ENCODE measurements at places on chromosomes 13 and 19. TPM values are rescaled to one million over a fixed set of nuclear protein-coding genes. Genes with fewer than 3 reads are reported as not detected.

JAK3 gene
- total RNA-seq: 2.1 TPM

TEX29 gene
- not detected for total RNA-seq

SHD gene
- 0.46 TPM for total RNA-seq

LACC1 gene
- 2.1 TPM for total RNA-seq

KLC3 gene
- total RNA-seq: 0.49 TPM

NDUFA7 gene
- total RNA-seq: 36.8 TPM

IRGC gene
- not detected for total RNA-seq

- no peaks in the 10 kb centered on the region for H3K4me1 ChIP-seq
- no peak for DNase-seq
- H3K27ac ChIP-seq: no peak overlapping the region
- H3K4me3 ChIP-seq: no peak overlapping the region
- H3K27me3 ChIP-seq: no peaks in the 10 kb centered on the region
Observed at GRCh38 chr13:40558656-40559055, 107.8 kb downstream of the FOXO1 start.

DNA sequence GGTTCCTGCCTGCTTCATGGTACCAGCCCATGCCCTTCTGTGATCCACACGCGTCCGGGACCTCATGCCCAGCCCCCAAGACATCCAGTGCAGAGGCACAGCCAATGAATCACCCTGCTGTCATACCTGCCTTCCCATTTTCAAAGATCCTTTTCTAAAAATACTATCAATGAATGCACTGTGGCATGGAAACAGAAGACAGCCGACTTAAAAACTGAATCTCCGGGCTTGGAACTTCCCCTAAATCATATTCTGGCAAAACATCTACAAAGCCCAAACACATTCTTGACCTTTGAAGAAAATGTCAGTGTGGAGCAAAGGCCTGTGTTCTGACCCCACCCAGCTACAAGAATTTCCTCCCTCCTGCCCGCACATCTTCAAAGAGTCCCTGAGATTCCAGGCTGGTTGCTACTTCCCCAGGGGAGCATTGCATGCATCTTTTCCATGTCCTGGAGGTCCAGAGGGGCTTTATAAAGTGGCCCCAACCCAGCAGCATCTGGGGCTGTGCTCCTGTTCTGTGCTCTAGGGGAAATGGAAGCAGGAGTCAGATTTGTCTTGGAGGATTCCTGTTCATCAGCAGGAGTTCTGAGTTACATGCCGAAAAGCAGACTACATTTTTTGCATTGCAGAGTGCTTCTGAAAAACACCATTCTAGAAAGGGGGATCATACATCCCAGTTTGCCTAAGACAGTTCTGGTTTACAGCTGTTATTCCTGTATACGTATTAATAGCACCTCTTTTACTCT is 135.2 kb downstream of the USP12 start:
- peaks cover 48% of the 10 kb centered on the region for H3K4me1 ChIP-seq
- H3K4me3 ChIP-seq: no peak overlapping the region
- peak overlapping the region; percentile 98 for H3K27ac ChIP-seq
- no peaks in the 10 kb centered on the region for H3K27me3 ChIP-seq
- no peak for DNase-seq

DNA sequence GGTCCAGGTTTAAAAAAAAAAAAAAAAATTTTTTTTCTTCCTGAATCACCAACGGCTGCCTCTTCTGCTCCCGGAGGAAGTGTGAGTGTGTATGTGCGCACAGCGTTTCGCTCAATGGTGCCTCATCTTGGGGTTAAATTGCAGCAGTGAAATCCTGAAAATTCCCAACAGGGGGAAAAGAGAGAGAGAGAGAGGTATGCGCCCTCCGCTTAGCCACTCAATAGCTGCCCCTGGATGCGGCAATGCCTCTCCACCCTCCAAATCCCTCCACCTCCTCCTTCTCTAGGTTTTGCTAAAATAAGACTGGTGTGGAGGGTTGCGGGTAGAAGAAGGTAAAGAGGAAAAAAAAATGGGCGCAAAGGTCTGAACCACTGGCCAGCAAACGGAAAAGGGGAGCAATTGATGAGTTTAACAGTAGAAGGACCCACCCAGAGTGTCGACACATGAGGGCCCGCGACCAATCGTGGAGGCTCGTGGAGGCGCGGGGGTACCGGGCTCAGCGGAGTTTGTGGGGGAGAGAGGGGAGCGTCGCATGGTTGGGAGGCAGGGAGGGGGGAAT is 853 bp upstream of the CACNA1A start:
- no peaks in the 10 kb centered on the region for H3K36me3 ChIP-seq
- no peak overlapping the region for H3K4me3 ChIP-seq
- no peaks in the 10 kb centered on the region for H3K4me1 ChIP-seq
- no peak overlapping the region for H3K27ac ChIP-seq
- peaks cover 25% of the 10 kb centered on the region for H3K27me3 ChIP-seq

DNA sequence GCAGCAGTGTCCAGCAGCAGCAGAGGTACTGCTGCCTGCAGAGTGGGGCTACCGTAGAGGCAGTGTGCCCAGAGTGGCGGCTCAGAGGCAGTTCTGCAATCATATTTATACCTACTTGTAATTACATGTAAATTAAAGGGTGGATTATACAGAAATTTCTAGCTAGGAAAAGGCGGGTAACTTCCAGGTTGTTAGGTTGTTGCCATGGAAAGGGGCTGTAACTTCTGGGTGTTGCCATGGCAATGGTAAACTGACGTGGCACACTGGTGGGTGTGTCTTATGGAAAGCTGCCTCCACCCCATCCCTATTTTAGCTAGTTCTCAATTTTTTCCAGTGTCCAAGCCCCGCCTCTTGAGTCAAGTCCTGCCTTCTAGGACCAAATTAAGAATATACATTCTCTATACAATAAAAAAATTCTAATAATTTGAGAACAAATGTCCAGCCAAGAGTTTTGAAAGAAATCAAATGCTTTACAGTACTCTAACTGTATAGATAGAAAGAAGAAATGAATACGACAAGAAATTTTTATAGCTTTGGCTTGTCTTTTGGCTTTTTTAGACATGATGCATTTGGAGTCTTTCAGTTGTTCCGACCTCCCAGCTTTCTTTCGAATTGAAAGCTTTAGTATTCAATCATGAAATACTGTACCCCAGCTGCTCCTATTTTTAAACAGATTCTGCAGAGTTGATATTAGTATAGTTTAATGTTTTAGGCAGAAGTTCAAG is 816.6 kb downstream of the DIAPH3 start:
- no peaks in the 10 kb centered on the region for H3K36me3 ChIP-seq
- H3K27me3 ChIP-seq: no peaks in the 10 kb centered on the region
- no peak overlapping the region for H3K27ac ChIP-seq
- DNase-seq: no peak
- H3K4me1 ChIP-seq: no peaks in the 10 kb centered on the region
- no peak overlapping the region for H3K4me3 ChIP-seq

DNA sequence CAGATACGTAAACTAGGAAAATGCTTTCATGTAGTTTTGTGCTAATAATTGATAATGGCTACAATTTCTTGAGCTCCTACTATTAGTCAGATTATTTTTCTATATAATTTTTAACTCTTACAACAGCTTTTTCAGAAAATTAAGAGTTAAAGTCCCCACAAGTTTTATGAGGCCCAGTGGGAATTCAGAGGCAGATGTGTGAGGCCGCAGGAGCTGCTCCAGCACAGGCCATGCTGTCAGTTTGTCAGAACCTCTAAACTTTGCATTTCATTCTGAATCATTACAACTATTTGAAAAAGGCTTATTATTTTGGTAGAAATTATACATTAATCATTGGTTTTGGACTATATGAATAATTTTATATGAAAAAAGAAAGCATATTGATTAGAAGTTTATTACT is 370.8 kb downstream of the MYO16 start:
- no peak overlapping the region for H3K4me3 ChIP-seq
- no peaks in the 10 kb centered on the region for H3K36me3 ChIP-seq

DNA sequence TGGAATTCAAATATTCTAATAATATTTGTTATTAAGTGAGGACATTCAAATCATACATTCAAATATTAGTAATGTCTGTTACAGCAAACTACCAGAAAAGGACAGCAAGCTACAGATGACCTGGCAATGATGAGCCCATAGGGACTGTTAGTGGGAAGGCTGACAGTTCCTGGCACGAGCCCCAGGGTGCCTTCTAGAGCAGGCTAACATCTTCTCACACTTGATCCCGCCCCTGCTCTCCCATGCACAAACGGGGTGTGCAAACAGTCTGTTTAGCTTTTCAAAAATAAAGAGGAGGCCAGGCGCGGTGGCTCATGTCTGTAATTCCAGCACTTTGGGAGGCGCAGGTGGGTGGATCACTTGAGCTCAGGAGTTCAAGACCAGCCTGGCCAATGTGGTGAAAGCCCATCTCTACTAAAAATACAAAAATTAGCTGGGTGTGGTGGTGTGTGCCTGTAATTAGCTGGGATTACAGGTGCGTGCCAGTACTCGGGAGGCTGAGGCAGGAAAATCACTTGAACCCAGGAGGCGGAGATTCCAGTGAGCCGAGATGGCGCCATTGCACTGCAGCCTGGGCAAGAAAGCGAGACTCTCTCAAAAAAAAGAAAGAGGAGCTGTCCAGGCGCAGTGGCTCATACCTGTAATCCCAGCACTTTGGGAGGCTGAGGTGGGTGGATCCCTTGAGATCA is 9.6 kb upstream of the GARRE1 start:
- H3K27me3 ChIP-seq: no peaks in the 10 kb centered on the region
- H3K27ac ChIP-seq: no peak overlapping the region
- no peak for DNase-seq
- no peak overlapping the region for H3K4me3 ChIP-seq

DNA sequence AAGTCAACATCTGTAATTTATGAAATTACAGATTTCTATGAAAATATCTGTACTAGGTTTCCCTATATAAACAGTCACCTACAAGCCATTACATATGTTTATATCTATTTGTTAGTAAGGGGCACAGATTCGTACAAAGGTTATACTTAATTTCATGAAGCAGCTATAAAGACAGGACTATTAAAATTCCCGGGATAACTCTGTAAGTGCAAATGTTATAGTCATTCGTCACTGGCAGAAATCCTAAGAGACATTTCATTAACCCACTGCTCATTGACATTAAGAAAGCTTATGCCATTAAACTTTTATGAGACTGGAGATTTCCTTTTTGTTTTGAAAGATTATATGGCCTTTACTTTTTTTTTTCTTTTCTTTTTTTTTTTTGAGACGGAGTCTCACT is 122.9 kb downstream of the MYO16 start:
- H3K4me1 ChIP-seq: no peaks in the 10 kb centered on the region
- H3K36me3 ChIP-seq: no peaks in the 10 kb centered on the region
- no peak overlapping the region for H3K4me3 ChIP-seq
- no peak overlapping the region for H3K27ac ChIP-seq

GRCh38 chr13:105599477-105600037 is 935.9 kb downstream of the EFNB2 start:
- H3K27me3 ChIP-seq: no peaks in the 10 kb centered on the region
- no peaks in the 10 kb centered on the region for H3K36me3 ChIP-seq
- no peaks in the 10 kb centered on the region for H3K4me1 ChIP-seq

DNA sequence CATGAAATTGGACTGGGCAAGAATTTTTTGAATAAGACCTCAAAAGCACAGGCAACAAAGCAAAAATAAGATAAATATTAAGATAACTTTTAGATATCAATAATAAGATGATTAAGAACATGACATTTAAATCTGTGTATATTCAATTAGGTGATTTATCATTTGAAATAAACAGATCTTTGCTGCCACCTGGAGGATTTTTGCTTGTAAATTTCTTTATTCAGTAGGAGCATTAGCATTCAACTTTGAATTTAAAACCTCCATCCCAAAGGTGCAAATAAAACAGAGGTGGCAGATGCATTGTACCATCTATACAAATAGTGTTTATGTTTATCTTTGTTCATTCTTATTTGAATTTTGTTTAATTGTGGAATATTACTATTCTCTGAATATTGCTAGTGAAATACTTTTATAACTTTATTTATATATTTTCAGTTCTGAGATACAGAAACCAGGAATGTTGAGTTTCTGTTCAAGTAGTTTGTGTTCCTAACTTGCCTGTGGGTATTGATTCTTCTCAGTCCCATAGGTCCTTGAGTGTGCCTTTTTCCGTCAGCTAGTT is 20.9 kb downstream of the COG6 start:
- H3K36me3 ChIP-seq: no peaks in the 10 kb centered on the region
- H3K4me1 ChIP-seq: no peaks in the 10 kb centered on the region
- no peaks in the 10 kb centered on the region for H3K27me3 ChIP-seq
- H3K4me3 ChIP-seq: no peak overlapping the region

- H3K36me3 ChIP-seq: no peaks in the 10 kb centered on the region
- H3K4me3 ChIP-seq: peak overlapping the region; percentile 68
- H3K4me1 ChIP-seq: peaks cover 10% of the 10 kb centered on the region
Observed at GRCh38 chr19:40466219-40466984, 399 bp upstream of the SPTBN4 start.

- no peaks in the 10 kb centered on the region for H3K27me3 ChIP-seq
- no peak overlapping the region for H3K4me3 ChIP-seq
Observed at GRCh38 chr13:21235174-21235573, 58.7 kb downstream of the MRPL57 start.

Measured in Panc1 (cell line).